Fibroblast of skin of left biceps (primary cell): ENCODE measurements at places on chromosomes 11 and 22.

GRCh38 chr11:2834503-2835273, 50.9 kb downstream of the CDKN1C start:
- no peak for DNase-seq

DNA sequence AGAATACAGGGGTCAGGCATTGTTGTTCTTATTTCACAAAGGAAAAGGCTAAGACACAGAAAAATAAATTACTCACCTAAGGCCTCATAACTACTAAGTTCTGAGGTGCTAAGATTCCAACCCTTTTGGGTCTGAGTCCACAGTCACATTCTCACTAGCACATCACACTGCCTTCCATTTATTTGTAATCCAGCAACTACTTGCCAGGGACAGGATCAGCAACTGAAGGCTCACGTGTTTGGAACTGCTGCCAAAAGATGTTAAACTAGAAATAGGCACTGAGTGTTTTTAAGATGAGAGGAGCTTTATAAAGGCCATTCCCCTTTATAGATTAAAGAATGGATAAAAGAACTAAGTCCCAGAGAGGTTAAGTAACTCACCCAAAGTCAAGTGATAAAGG, 58.0 kb downstream of the CADM1 start:
- no peak for DNase-seq

GRCh38 chr11:71568704-71569349, 3.5 kb downstream of the KRTAP5-10 start:
- DNase-seq: no peak

DNA sequence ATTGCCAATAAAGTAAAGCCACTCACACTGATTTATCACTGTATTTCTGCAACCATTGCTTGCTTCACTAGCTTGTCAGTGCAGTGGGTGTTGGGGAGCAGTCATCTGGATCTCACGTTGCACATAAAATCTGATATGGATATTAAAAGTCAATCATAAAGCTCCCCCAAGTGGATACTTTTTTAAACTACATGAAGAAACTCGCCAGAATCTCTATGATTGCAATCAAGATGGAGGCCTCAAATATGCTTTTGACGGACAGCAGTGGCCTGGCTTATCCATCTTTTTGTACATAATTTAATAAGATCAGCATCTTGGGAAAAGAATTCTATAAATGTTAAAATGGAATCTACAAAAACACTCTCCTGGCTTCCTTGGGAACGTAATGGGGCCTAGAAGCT, 137.7 kb downstream of the WT1 start:
- peak; percentile 22 for DNase-seq

GRCh38 chr22:44460287-44460686, 37.7 kb downstream of the RTL6 start:
- no peak for DNase-seq

GRCh38 chr11:101825531-101825930, 89.3 kb upstream of the CEP126 start:
- no peak for DNase-seq

DNA sequence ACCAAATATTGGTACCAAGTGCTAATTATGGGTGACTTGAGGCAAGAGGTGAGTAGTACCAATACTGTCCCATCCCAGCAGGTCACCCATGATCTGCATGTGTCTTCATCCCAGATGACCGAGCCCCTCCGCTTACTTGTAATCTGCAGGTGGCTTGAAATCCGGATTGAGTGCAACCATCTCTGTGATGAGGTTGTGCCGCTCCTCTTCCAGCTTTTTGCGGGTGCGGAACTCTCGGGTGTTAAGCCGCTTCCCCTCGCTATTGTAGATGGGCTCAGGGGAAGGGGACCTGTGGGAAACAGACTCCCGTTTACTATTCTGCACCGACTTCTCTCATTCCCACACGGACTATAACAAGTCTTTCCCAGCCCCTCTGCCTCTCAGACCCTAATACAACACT, 8.2 kb downstream of the SF1 start:
- no peak for DNase-seq

DNA sequence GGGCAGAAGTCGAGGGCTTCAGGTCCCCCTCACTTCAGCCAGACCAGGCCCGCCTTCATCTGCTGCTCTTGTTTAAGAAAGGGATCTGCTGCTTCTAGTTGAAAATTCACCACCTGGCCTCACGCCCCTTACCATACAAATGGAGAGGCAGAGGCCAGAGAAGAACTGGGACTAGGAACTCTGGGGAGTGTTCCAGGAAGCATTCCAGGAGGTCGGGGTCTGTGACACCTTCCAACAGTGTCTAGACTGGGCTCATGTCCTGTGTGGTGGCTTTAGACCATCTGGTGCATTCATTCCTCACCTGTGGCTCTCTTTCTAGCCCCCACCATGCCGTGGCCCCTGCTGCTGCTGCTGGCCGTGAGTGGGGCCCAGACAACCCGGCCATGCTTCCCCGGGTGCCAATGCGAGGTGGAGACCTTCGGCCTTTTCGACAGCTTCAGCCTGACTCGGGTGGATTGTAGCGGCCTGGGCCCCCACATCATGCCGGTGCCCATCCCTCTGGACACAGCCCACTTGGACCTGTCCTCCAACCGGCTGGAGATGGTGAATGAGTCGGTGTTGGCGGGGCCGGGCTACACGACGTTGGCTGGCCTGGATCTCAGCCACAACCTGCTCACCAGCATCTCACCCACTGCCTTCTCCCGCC, 12.3 kb downstream of the TSKU start:
- no peak for DNase-seq

GRCh38 chr11:68202165-68202564, 10.9 kb downstream of the KMT5B start:
- no peak for DNase-seq

DNA sequence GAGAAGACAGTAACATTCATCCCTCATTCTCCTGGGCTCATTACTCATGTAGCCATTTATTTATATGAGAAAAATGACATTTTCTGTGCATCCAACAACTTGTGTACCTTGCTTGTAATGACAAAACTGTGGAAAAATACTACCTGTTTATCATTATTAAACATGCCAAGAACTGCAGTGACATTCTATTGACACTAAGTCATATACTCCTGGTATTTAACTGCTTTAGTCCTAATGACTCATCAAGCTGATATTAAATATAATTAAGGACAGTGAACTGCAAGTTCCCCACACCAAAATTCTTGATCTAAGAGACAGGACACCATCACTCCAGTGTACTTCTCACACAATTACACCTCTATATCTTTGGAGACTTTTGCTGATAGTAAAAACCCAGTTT, 1328.7 kb upstream of the RAG2 start:
- DNase-seq: no peak

GRCh38 chr22:46030231-46030880, 53.4 kb upstream of the WNT7B start:
- no peak for DNase-seq

GRCh38 chr22:29480512-29481264, 670 bp downstream of the NEFH start:
- DNase-seq: peak; percentile 45
